Activated T-cell treated with anti-CD3 and anti-CD28 coated beads, Interleukin-2, amount 50 U/mL, for 24 hours (primary cell): ENCODE measurements at places on chromosomes 4 and X.
A peak's percentile ranks its signal among the peaks of the same experiment; 100 is the strongest.

DNA sequence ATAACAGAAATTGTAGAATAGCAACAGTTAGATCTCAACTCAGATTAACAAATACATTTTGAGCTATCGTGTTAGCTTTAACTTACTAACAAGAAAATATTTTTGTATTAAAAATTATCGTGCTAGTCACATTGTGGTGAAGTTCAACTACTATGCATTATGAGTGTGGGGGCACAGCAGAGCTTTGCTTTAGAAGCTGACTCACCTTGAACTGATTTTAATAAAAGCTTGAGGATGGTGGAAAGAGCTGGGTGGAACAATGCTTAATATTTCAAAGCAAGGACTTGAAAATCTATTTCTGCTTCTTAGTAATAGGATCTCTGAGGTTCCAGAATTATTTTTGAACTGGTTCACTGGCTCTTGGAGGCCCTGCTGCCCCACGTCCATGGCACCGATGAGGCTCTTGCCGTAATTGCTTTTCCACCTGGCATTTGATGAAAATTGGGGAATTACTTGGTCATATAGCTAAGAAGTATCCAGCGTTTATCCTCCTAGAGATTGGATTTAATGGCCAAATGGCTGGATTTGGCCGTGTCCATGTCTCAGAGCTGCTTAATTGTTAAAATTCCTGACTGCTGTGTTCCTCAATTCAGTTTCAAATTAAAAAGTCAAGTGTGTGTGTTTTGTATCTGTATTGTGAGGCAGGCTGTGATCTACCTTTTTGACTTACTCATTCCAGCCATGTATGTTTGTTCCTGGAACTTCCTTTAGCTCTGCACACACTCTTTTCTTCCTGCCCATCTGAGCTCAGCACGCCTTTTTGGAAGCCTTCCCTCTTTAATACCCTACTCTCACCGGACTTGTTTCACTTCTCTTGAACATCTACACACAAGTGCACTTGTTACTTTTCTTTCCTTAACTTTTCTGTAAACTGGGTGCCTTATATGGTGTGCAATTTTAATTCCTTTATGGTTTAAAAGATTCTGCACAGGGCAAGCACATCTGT, 66.6 kb upstream of the LIMCH1 start:
- DNase-seq: no peak

- no peak for DNase-seq
Measured at GRCh38 chr4:65383589-65384305, 286.5 kb downstream of the EPHA5 start.

GRCh38 chr4:42906891-42907759, 14.6 kb downstream of the GRXCR1 start:
- no peak for DNase-seq

GRCh38 chr4:84937381-84937977, 29.0 kb downstream of the WDFY3 start:
- no peak for DNase-seq

- no peak for DNase-seq
Measured at GRCh38 chr4:2534904-2535375, 1.5 kb upstream of the FAM193A start.

DNA sequence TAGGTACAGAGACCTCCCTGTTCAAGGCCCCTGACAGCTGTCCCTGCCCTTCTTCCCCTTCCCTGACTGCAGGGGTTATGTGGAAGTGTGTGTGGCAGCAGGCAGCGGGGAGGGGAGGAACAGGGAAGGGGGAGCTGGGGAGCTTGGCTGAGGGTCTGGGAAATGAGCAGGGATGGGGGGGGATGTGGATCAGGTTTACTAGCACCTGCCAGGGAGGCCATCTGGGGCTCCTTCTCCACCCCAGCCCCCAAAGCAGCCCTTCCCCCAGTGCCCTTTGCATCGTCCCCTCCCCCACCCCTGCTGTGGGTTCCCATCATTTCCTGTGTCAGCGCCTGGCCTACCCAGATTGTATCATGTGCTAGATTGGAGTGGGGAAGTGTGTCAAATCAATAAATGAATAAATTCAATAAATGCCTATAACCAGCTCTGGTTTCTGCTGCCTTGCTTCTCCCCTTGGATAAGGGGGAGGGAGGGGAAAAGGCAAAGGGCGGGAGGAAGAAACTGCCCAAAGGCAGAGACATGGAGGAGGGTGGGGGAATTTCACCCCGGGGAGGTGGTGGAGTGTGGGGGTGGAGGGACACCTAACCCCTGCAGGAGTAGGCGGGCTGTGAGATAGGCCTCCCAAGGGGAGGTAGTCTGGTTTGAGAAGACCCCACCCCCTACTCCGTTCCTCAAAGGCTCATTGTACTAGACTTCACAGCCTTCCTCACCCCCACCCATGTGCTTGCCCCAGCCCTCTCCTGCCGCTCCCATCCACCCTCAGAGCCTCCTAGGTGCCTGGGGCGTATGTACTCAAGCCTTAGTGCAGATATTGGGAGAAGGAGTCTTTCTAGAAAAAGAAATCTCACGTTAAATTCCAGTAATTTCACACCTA, 3.2 kb downstream of the CXorf65 start:
- peak; percentile 63 for DNase-seq

DNA sequence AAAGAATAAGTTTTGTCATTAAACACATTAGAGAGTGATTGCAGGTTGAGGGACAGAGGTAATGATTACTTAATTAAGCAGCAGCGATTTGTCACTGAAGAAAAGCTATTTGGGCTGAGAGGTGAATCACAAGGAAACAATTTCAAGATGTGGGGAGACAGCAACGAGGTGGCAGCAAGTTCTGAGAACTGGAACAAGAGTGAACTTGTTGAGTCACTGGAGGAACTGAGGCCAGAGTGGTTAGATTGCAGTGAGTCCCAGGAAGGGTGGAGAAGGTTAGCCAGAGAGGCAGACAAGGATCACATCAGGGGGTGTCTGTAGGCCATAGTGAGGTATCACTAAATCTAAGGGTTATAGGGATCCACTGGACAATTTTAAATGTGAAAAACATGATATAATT, 57.9 kb upstream of the TMPRSS11A start:
- no peak for DNase-seq

- peak; percentile 7 for DNase-seq
Measured at GRCh38 chr4:3313556-3314228, 20.9 kb downstream of the RGS12 start.

- DNase-seq: no peak
Measured at GRCh38 chr4:26452565-26453531, 37.4 kb downstream of the CCKAR start.

- no peak for DNase-seq
Measured at GRCh38 chrX:148788449-148788848, 288.0 kb downstream of the AFF2 start.

DNA sequence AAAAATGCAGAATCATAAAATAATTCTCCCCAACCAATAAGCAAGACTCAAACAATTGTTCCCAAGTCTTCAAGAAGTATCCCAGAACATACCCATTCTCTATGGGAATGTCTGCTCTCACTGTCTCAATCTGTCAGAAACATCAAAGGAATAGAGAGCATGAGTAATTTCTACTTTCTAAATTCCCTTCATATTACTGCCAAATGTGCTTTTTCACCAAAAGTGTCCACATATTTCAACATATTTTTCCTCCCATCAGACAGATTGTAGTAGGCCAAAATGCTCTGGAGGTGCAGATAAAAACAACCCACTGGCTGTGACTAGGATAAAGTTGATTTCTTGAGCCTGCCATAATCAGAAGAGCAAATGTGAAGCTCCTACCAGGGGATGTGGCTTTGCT, 692.0 kb upstream of the FAM241A start:
- DNase-seq: no peak

DNA sequence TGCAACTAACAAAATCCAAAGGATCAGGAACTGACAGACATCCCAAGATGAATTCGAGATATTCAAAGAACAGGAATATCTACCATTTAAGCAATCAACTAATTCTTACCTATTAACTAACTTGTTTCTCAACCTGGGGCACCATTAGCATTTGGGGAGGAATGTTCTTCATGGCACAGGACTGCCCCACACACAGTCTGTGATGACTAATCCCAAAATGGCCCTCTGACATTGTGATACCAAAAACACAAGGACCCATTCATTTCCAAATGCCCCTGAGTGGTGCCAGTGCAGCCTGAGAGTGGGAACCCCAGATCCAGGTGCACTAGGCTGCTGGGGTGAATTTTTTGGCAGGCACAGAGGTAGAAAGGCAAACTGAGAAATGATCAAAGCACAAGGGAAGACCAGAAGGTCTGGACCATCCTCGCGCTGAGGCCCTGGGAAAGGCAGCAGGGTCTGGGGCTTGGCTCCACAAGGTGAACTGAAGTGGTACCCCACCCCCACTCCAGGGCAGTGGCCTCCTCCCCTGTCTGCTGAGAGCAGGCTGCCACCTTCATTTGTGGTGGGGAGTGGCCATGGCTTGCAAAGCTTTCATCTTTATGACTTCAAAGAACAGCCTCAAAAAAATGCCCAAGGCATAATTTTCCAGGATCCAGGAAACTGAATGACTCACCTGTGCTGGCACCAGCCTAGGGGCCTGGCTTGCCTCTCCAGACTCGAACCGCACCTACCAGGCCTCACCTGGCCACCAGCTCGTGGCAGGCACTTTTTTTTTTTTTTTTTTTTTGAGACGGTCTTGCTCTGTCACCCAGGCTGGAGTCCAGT, 122.4 kb downstream of the BCOR start:
- no peak for DNase-seq

DNA sequence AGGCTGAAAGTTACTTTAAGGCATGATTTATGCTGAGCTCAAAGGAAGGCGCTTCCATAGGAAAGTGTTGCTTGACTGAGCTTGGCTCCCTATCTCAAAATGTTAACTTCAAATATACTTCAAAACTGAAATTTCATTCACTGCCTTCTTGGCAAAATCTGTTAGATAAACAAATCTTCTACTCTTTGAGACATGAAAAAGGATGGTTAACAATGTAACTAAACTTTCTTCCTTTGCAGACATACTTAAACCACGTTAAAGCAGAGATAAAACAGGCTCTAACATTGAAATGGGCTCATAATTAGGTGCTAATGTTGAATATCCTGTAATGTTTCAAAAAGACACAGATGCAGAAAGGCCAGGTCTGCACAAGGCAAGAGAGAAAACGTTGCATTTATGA, 110.4 kb downstream of the AMELX start:
- DNase-seq: no peak

DNA sequence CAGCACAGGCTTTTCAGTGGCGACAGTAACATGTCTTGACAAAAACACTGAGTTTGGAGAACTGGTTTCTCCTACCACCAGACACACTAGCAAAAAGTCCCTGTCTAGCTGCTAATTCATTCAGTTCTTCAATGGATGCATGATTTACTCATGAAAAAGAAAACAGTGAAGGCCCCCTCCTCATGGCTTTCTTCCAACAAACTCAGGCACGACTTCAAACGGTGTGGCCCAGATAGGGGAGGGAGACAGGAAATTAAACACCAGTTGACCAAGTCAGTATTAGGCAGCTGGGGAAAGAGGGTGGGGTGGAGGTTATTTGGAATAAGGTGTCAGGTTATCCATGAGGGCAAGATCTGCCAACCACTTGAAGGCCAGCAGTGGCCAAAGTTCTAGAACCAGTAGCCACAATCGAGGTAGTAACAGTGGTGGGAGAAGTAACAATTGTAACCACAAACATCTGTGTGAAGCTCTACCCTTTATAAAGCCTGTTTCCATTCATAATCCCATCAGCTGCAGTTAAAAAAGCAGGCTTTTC, 60.2 kb downstream of the SEPSECS start:
- DNase-seq: no peak

GRCh38 chr4:15451181-15451865, 18.4 kb upstream of the CC2D2A start:
- no peak for DNase-seq

DNA sequence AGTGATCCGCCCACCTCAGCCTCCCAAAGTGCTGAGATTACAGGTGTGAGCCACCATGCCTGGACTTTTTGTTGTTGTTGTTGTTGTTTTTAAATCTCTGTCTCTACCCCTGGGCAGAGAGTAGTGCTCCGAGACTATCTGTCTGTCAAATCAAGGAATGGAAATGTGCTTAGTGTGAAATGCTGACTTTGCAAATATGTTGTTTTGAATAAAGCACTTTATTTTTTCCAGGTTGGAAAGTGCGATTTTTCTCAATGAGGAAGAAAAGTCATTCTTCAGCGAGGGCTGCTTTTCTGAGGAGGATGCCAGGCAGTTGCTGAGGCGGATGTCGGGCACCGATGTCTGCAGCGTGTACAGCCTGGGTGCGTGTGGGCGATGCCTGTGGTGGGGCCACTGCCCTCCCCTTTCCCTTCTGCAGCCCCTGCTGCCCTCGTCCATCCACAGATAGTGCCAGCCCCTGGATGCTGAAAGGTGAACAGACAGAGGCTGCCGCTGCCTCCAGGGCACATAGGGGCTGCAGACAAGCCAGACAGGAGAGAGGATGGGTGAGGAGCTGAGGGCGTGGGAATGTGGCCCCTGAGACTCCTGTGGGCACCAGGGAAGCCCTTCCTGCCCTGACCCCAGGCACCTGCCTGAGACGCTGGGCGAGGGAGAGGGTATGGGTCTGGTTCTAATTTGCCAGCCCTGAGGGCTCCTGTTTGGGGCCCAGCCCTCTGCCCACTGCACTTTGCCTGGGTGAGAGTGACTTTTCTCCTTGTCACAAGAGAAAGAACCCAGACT, 23.7 kb downstream of the SH3TC1 start:
- no peak for DNase-seq

GRCh38 chr4:173685831-173686210, 155.8 kb upstream of the HAND2 start:
- DNase-seq: no peak

DNA sequence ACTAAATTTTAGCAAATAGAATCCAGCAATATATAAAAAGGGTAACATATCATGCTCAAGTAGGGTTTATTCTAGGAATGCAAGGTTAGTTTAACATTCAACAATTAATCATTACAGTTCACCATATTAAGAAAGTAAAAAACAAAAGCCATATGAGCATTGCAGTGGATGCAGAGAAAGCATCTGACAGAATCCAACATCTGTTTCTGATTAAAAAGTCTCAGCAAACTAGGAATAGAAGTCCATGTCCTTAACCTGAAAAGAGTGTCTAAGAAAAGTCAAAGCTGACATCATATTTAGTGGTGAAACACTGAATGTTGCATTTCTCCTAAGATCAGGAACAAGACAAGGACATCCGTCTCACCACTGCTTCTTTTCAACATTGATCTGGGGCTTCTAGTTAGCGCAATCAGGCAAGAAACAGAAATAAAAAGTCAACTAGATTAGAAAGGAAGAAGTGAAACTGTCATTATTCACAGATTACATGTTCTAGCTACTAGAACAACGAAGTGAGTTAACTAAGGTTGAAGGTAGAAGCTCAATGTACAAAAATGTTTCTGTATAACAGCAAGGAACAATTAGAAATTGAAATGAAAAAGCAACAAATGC, 49.3 kb downstream of the MRPL1 start:
- DNase-seq: no peak
